Stimulated activated CD4-positive, alpha-beta T cell treated with anti-CD3 and anti-CD28 coated beads, Interleukin-12 subunit alpha, Interleukin-12 subunit beta, amount 100 ng/mL, for 48 hours (primary cell): ENCODE measurements at places on chromosomes 6 and 20.

GRCh38 chr6:105174512-105174911, 5.3 kb downstream of the POPDC3 start:
- no peak for DNase-seq

GRCh38 chr6:56808871-56809359, 146.0 kb upstream of the BEND6 start:
- no peak for DNase-seq

- DNase-seq, result no peak
These were observed 14.3 kb downstream of the THEMIS start for GRCh38 chr6:127886603-127887002.

GRCh38 chr6:134114918-134115714, 62.7 kb upstream of the SLC2A12 start:
- no peak for DNase-seq

- peak; percentile 27 for DNase-seq
These were observed 56.3 kb upstream of the TULP1 start for GRCh38 chr6:35569011-35569461.

DNA sequence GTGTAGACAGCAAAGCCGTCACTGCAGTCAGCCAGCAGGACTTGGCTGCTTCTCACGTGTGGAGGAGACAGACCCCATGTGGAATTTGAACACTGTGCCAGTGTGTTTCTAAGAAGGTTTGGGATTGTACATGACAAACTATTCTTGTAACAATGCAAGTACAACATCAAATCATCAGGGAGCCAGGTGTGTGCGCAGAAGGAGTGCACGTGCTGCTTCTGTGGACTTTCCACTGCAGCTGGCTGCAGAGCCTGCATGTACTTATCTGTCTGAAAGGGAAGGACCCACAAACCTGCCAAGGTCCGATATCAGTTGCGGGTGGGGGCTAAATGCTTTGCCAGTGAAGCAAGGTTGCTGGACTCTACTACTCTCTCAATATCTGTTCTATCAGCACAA, 211.6 kb downstream of the WDR27 start:
- DNase-seq, result no peak

GRCh38 chr6:148223424-148223842, 119.2 kb upstream of the SASH1 start:
- no peak for DNase-seq

GRCh38 chr6:152206072-152206818, 398.8 kb downstream of the ESR1 start:
- DNase-seq, result peak; percentile 17

DNA sequence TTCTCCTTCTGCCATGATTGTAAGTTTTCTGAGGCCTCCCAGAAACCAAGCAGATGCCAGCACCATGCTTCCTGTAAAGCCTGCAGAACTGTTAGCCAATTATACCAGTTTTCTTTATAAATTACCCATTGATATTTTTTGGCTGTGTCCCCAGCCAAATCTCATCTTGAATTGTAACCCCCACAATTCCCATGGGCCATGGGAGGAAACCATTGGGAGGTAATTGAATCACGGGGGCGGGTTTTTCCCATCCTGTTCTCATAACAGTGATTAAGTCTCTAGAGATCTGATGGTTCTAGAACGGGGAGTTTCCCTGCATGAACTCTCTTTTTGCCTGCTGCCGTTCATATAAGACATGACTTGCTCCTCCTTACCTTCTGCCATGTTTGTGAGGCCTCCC, 788.5 kb downstream of the C6orf118 start:
- DNase-seq, result no peak

- no peak for DNase-seq
These were observed 28.3 kb downstream of the PREX1 start for GRCh38 chr20:48799328-48800105.

- DNase-seq, result no peak
These were observed 68.7 kb downstream of the COL19A1 start for GRCh38 chr6:69935079-69935478.

- DNase-seq, result no peak
These were observed 12.2 kb downstream of the NCOA7 start for GRCh38 chr6:125802943-125803377.

- no peak for DNase-seq
These were observed 45.9 kb downstream of the TFAP2B start for GRCh38 chr6:50864601-50865000.

GRCh38 chr6:31652925-31653724, 664 bp upstream of the BAG6 start:
- peak; percentile 76 for DNase-seq

DNA sequence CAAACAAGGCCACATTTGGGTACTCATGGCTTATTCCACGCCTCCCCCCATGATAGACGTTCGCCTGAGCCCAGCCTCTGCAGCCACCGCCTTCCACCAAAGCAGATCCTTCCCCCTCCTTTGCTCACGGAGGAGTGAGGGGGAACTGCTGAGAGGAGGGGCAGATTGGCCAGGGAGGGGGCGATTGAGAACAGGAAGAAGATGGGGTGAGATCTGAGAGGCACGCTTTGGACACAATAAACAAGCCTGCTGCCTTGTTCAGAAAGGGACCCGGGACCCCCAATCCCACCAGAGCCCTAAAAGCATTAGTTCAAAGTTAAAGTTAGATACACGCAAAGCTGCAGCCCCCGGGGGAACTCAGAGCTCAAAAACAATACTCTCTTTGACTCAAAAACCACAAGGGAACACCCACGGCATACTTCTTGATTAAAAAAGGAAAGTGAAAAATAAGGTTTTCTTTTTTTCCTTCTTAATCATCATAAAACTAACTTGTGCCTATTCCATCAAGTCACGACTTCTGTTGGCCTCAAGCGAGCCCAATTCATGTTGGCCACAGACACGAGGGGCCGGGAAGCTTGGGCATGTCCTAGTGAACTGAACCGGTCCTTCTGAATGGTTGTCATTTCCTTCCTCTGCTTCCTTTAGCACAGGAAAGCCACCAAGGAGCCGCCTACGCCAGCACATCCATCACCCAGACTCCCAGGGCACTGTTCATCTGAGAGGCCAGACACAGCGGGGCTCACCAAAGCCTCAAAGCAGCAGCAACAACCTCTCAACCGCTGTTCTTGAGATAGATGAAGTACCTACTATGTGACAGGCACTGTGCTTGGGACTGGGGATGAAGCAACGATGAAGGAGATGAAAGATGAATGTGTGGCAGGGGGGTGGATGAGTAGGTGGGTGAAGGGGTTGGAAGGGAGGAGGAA, 44.7 kb downstream of the NFATC2 start:
- DNase-seq, result peak; percentile 53

- no peak for DNase-seq
These were observed 82.3 kb downstream of the DNAH8 start for GRCh38 chr6:38797391-38797790.

- no peak for DNase-seq
These were observed 54.8 kb upstream of the SCGN start for GRCh38 chr6:25596928-25597818.

- no peak for DNase-seq
These were observed 4.9 kb downstream of the VGLL2 start for GRCh38 chr6:117270055-117270842.

GRCh38 chr6:100617633-100618350, 153.1 kb upstream of the SIM1 start:
- DNase-seq, result no peak

- DNase-seq, result no peak
These were observed 84.0 kb upstream of the ZNF217 start for GRCh38 chr20:53677447-53678314.

- DNase-seq, result no peak
These were observed 243.0 kb downstream of the TSHZ2 start for GRCh38 chr20:53215166-53215565.

- no peak for DNase-seq
These were observed 13.4 kb downstream of the COL9A3 start for GRCh38 chr20:62830251-62830650.

DNA sequence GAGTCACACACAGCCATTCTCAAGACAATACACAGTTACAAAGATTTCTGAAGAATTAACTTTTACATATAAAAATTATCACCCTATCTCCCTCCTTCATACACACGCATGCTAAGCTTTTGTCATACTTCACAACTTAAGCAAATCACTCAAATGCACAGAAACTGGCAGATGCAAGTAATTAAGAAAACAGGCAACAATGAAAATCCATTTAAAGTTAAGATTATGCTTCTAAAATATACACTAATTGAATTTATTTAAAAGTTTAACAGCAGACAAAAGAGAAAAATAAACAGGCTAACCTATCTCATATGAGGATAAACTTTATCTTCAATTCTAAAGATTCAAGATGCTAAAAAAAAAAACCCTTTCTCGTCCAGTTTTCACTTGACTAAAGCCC, 68.4 kb downstream of the DST start:
- no peak for DNase-seq

- DNase-seq, result no peak
These were observed 54.8 kb upstream of the EDN1 start for GRCh38 chr6:12235341-12235740.

DNA sequence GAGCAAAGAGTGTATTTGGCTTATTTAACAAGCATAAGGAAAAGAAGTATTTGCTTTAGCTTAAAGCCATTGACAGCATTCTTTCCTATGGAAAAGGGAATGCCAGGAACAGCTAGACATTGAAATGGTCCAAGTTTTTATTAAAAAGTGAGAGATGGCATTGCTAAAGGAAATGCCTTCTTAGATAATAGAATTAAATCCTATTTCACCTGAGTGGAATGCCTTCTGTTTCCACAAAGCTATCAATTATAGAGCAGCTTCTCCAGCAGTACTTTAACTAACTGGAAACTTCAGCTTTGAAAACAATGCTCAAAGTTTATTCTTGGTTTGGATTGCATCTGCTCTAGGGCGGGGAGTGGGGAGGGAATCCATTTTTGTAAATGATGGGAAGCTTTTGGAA, 85.1 kb upstream of the CNKSR3 start:
- no peak for DNase-seq

GRCh38 chr6:72406517-72406916, 215.3 kb upstream of the KCNQ5 start:
- DNase-seq, result no peak

DNA sequence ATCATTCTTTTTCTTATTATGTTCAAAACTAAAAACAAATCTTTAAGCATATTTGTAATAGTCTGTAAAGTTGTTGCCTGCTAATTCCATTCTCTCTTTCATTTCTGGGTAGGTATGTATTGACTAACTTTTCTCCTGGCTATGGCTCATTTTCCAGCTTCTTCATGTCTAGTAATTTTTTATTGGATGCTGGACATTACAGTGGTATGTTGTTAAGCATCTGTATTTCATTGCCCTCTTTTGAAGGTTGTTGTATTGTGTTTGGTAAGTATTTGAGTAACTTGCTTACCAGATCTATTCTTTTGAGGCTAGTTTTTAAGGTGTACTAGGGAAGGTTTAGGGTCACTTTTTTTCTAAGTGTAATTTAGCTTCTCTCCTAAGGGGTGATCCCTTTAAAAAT, 230.9 kb downstream of the TTLL2 start:
- no peak for DNase-seq

- DNase-seq, result no peak
These were observed 131.1 kb downstream of the UTRN start for GRCh38 chr6:144416244-144416643.

- DNase-seq, result no peak
These were observed 87.1 kb downstream of the TMEM242 start for GRCh38 chr6:157236040-157236725.

DNA sequence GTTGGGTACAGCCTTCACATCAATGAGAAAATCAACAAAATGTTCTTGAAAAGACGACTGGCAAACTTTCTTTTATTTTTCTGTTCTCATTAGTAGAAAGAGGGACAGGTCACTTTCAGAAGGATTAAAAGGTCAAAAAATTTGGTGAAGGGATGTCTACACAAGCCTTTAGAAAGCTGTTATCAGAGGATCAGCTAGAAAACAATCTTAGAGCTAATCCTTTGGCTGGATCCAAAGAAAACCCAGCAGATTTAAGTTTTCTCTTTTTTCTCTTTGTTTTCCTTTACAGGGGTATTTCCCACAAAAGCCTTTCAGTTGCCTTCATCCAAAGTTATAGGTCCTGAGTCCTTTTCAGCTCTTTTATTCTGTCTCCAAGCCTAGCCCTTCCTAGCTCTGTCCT, 57.3 kb upstream of the EDN1 start:
- DNase-seq, result no peak

DNA sequence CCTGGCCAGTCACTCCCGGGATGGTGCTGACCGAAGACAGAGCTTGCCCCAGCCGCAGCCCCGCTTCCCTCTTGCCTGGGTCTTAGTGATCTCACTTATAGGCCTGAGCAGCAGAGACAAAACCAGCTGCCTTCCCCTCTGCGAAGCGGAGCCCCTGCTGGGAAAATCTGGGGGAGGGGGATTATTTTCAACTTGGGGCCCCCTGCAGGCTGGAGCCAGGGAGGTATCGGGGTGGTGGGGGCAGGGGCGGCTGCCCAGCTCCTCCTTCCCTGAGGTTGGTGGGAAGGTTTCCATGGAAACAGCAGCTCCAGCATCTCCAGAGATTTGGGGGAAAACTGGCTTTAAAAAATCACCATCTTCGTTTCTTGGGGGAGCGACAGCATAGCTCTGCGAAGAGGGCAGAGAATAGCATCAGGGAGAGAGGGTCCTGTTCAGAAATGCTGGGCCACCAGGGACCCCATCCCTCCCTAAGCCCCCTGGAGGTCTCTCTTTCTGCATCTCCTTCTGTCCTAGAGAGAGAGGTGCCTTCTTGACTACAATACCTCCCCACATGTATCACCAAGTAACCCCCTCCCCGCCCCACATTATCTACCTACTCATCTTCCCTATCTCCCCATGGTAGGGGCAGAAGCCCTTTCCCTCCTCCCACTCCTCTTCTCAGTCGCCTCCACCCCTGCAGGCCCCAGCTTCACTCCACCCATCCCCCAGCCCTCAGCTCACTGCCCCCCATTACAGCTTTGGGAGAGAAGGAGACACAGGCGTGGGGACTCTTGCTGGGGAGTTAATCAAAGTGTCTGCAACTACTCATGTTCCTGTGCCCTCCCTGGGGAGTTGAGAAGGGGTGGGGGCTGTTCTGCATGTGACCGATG, 88.4 kb upstream of the CCDC167 start:
- no peak for DNase-seq

DNA sequence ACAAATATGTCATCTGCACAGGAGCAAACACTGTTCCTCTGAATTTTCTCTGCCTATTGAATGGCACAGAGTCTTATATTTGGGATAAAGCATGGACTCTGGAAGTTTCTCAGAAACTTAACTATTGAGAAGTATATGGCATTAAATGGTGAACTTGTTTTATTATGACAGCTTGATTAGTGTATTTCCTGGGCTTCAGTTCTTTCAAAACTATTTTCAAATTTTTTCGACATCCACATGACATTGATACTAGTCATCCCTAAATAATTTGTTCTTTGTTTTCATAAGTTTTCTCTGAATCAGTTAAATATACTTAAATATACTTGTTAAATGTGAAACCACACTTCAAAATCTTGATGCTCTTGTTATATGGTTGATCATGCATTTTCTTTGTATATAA, 144.0 kb upstream of the TSHZ2 start:
- no peak for DNase-seq

GRCh38 chr6:37119387-37119886, 50.5 kb upstream of the PIM1 start:
- DNase-seq, result no peak

- no peak for DNase-seq
These were observed 15.2 kb upstream of the TAGAP start for GRCh38 chr6:159059885-159060506.
